ENCODE measurements at places on chromosomes 16 and 17. TPM values are rescaled to one million over a fixed set of nuclear protein-coding genes. Genes with fewer than 3 reads are reported as not detected.

The GH2 gene
- not detected for total RNA-seq

The TP53TG3B gene
- not detected for total RNA-seq

The ADGRG1 gene
- total RNA-seq: 4.1 TPM

The MRPL58 gene
- 99.0 TPM for total RNA-seq

The AIPL1 gene
- total RNA-seq: not detected

The IGSF6 gene
- not detected for total RNA-seq

The CLEC18A gene
- 1.7 TPM for total RNA-seq

The C17orf78 gene
- not detected for total RNA-seq

The TBC1D3D gene
- total RNA-seq: not detected

The SOCS1 gene
- 2.2 TPM for total RNA-seq

The VAT1L gene
- not detected for total RNA-seq

The CMTM1 gene
- 3.1 TPM for total RNA-seq

The MYH1 gene
- not detected for total RNA-seq

The DPEP1 gene
- 0.55 TPM for total RNA-seq

The ENDOV gene
- 30.7 TPM for total RNA-seq

The CD300LG gene
- total RNA-seq: not detected

The CX3CL1 gene
- total RNA-seq: not detected

The ARL5C gene
- not detected for total RNA-seq

The NUP93 gene
- 136 TPM for total RNA-seq

The NHLRC4 gene
- total RNA-seq: 4.1 TPM

The CMTM3 gene
- 62.1 TPM for total RNA-seq

The KAT2A gene
- 26.3 TPM for total RNA-seq

The IL17C gene
- total RNA-seq: 0.43 TPM

The FOXF1 gene
- total RNA-seq: 0.06 TPM

The RAB11FIP4 gene
- total RNA-seq: 34.1 TPM

The OR3A2 gene
- total RNA-seq: not detected

The ETV4 gene
- 31.5 TPM for total RNA-seq

The GSG1L gene
- total RNA-seq: not detected

The CD300H gene
- total RNA-seq: not detected

The CAPNS2 gene
- not detected for total RNA-seq

The DNASE1L2 gene
- total RNA-seq: 0.20 TPM

The GAS2L2 gene
- not detected for total RNA-seq

The OR2C1 gene
- not detected for total RNA-seq

The MYH3 gene
- not detected for total RNA-seq

The KRTAP4-3 gene
- total RNA-seq: not detected

The LGALS3BP gene
- 44.7 TPM for total RNA-seq

The ZFPM1 gene
- total RNA-seq: 0.55 TPM

The NOB1 gene
- 134 TPM for total RNA-seq

The KRTAP17-1 gene
- not detected for total RNA-seq

The SCIMP gene
- total RNA-seq: not detected

The RGS11 gene
- total RNA-seq: 0.37 TPM

The ZP2 gene
- not detected for total RNA-seq

The TMC7 gene
- total RNA-seq: 2.4 TPM

The MT1M gene
- total RNA-seq: not detected

The SLC35G6 gene
- not detected for total RNA-seq

The CPNE7 gene
- 5.1 TPM for total RNA-seq

The KPNB1 gene
- 200 TPM for total RNA-seq

The UNKL gene
- 8.2 TPM for total RNA-seq

The OR1E1 gene
- not detected for total RNA-seq

The FBXO31 gene
- 11.9 TPM for total RNA-seq

The KRTAP2-3 gene
- not detected for total RNA-seq
